Lower leg skin (tissue), 4 donors: ENCODE measurements at places on chromosomes 7 and 10.
A peak's percentile ranks its signal among the peaks of the same experiment; 100 is the strongest.

GRCh38 chr10:55348534-55348933 lies 547.5 kb upstream of the PCDH15 start:
- no peak for DNase-seq

DNA sequence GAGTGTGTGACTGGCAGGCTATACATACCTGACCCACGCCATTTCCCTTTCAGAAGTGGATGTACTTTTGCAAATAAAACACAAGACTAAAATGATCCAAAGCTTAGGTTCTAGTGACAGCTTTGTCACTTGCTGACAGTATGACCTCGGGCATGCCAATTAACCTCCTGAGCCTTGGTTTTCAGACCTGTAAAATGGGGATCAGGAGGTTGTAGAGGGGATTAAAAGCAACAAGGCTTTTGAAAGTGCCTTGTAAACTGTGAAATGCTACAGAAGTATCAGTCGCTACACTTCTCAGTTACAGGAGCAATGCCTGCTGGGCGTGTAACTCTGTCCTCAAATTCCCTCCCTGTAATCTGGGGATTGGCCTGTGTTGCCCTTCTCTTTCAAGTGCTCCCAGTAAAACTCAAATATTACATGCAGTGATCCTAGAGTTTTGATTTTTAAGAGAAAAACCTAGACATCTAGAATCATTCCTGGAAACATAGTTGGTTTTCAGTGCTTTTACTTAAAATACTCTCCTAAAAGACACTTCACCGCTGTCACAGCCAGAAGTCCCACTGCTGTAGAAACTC lies 8.8 kb upstream of the GRB10 start:
- no peak for DNase-seq

DNA sequence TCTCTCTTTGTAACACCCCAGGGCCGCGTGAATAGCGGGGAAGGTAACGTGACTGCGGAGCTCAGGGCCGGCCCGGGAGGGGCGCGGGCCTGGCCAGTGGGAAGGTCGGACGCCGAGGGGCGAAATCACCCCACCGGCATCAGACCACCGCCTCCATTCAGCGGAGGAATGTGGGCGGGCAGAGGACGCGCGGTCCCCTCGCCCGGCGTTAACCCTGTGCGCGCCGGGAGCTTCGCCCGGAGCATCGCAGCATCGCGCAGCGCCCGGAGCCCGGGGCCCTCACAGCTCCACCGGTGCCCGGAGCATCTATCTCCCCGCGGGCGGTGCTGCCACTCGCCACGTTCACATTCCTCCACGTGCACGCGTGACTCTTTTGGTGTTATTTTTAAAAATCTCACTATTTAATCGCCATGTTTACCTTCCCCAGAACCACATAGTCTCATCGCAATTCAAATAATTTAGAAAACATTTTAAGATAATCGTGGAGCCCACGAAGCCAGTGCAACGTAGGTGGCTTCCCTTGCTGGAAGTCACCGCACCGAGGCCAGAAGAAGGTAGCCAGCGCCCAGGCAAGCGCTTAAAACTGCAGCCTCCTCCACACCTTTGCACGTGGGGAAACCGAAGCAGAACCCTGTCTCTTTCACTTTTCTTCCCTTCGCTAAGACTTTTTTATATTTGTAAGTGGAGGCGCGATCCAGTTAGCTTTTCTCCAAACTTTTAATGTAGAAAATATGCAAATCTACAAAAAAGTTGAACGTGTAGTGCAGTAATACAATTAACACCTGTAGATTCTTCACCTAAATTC lies 21.8 kb downstream of the FGFBP3 start:
- DNase-seq: peak; percentile 88

DNA sequence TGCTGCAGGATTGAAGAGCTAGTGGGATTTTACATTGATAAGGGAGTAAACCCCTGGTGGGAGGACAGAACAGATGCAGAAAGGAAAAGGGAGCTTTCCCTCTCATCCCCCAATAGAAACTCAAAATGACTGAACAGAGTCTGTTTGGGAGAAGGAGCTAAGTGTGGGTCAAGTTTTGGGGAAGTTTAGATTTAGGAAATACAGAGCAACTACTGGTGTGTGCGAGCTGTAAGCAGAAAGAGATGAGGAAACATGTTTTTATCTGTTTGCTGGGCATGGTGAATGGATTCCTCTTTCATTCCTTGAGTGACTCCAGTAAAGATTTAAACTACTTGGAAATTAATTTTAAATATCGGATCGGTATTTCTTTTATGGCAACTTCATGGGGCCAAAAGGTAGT lies 132.7 kb downstream of the AOAH start:
- DNase-seq: no peak

DNA sequence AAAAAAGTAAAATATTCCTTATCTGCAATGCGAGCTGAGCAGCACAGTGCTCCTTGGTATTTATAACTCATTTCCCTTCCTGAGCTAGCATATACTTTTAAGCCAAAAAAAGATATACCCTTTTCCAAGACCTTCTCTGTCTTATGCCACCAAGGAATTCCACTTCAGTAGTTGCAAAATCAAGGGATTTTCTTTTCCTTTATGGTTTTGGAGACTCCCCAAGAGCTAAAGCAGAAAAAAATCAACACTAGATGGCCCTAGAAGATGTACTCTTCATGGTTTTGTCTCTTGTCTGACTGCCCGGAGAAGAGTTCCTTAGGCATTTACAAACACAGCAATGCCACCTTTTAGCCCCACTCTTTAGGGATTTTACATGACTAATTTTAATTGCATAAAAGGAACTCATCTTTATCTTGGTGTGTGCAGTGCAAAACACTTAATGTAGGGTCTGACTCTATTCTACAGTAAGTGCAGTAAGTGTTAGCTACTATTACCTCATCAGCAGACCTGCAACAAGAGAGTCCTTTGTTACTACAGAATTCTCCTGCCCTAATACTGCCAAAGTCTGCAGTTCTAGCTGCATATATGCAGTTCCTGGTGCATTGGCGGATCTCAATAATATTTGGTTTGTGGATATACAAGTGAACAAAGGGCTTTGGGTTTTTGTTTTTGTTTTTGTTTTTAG lies 443.3 kb downstream of the GFRA1 start:
- no peak for DNase-seq
